Renal cortical epithelial cell (primary cell): ENCODE measurements at places on chromosomes 11 and 22. TPM values are rescaled to one million over a fixed set of nuclear protein-coding genes. Genes with fewer than 3 reads are reported as not detected.

GRCh38 chr11:11407763-11408084 lies 54.7 kb upstream of the CSNK2A3 start:
- DNase-seq, result no peak

GRCh38 chr11:116692318-116693101 lies 80.3 kb downstream of the BUD13 start:
- no peak for DNase-seq

DNA sequence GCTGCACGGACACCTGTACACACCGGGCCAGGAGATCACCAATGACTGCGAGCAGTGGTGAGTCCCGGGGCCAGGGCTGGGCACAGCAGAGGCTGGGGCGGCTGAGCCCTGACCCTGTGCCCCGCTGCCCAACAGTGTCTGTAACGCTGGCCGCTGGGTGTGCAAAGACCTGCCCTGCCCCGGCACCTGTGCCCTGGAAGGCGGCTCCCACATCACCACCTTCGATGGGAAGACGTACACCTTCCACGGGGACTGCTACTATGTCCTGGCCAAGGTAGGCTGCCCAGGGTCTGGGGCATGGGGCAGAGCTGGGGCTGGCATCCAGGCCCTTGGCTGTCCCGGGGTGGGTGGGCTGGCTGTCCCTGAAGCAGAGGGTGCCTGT lies 7.7 kb downstream of the MUC2 start:
- no peak for DNase-seq

The FGF4 gene
- total RNA-seq, result not detected in 2 replicates

- no peak for DNase-seq
Measured at GRCh38 chr11:57273448-57274058, 36.5 kb upstream of the APLNR start.

DNA sequence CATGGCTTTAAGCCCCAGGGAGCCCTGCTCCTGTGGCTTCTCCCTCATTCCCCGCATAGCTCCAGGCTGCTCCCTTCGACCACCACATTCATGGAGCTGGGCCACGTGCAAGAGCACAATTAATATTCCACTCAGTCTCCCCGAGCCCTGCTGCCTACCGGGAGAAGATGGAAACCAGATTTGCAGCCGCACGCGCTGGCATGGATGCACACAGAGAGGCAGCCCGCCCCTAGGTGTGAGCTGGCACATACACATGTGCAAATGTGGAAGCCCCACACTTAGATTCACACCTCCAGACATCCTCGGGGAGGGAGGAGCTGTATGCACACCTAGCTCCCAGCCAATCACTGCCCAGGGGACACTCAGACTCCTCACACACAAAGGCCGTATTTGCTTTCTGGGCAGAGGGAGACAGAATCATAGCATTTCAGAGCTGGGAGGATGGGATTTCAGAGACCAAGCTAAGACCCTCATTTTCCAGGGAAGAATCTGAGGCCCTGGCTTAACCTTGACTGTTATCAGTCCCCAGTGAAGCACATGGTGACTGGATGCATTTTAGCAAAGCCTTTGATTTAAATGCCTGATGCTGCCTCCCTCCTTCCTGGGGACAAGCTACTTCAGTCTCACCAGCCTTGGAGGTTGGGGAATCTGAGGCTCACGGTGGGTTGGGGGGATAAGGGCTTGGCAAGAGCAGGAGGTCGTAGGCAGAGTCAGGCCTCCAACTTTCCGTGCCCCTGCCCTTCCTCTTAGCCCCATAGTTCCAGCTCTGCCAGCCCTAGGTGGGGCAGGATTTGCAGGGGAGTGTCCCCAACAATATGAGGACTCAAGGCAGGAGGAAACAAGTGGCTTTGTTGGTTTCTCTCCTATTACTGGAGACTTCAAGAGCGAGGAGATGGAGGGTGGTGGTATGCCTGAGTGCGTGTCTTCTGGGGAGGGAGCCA lies 5.3 kb upstream of the CREB3L1 start:
- DNase-seq, result no peak

- DNase-seq, result no peak
Measured at GRCh38 chr11:121766991-121767390, 314.2 kb upstream of the SORL1-AS1 start.
